ENCODE measurements at places on chromosomes 2 and 18. TPM values are rescaled to one million over a fixed set of nuclear protein-coding genes. Genes with fewer than 3 reads are reported as not detected.

GRCh38 chr2:139864821-139865302, 1084.7 kb upstream of the NXPH2 start:
- no peaks in the 10 kb centered on the region for H3K4me1 ChIP-seq
- H3K27me3 ChIP-seq: no peaks in the 10 kb centered on the region
- no peak overlapping the region for H3K4me3 ChIP-seq
- no peak overlapping the region for H3K27ac ChIP-seq
- no peaks in the 10 kb centered on the region for H3K36me3 ChIP-seq

DNA sequence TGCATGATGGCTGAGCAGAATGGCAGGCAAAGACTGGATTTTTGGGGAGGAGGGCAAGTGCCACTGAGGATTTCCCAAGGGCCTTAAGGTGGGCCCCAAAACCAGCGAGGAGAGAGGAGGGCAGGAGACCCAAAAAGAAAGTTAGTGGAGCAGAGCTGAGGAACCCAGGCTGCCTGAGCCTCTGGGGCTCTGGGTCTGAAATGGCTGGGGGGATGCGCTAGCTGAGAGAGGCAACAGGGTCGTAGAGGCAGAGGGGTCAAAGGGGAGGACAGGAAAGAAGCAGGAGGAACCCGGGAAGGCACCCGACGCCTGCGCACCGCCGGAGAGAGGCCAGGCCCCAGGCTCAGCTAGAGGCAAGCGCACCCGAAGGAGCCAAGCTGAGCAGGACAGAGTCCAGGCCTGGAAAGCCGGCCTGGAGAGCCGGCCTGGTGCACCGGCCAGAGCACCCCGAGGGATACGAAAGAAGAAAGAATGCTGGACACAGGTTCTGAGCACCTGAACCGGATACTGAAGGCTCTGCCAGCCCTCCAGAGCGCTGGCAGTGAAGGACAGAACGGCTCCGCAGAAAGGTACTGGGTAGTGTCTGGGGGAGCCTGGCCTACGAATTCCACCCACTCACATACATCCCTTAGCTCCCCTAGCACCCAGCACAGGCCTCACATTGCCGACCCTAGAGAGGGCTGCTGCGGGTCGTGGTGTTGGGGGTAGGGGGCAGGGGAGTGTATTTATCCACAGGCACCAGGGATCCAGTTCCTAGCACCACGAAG, 39.5 kb upstream of the ATP6V1B1 start:
- H3K36me3 ChIP-seq: no peaks in the 10 kb centered on the region
- no peak overlapping the region for H3K4me3 ChIP-seq
- H3K27ac ChIP-seq: no peak overlapping the region
- DNase-seq: no peak

DNA sequence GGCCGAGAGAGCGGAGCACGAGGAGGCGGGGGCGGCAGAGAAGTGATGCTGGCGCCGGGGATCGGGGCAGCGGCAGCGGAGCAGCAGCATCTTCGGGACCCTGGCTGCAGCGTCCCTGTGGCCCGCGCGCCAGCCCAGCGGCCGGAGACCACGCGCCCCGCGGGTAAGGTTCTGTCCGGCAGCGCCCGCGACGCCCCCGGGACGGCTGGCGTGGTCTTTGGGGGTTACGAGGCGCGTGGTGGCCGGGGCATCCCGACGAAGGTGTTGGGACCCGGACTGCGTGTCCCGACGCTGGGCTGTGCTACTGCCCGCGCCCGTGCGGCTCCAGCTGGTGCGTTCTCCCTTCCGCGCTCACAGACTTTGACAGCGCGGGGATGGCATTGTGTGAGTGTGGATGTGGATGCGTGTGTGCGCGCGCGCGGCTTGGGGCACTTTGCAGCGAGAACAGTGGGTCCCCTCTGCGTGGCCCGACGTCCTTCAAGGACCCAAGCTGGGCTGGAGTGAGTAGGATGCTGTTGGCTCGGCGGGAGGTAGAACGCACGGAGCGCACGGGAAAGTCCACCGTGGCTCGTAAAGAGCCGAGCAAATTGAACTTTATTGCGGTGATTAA, 405.0 kb downstream of the XIRP2 start:
- peaks cover 38% of the 10 kb centered on the region for H3K27me3 ChIP-seq
- peak; percentile 64 for DNase-seq
- H3K4me3 ChIP-seq: peak overlapping the region; percentile 67
- H3K36me3 ChIP-seq: no peaks in the 10 kb centered on the region
- H3K4me1 ChIP-seq: peaks cover 14% of the 10 kb centered on the region

DNA sequence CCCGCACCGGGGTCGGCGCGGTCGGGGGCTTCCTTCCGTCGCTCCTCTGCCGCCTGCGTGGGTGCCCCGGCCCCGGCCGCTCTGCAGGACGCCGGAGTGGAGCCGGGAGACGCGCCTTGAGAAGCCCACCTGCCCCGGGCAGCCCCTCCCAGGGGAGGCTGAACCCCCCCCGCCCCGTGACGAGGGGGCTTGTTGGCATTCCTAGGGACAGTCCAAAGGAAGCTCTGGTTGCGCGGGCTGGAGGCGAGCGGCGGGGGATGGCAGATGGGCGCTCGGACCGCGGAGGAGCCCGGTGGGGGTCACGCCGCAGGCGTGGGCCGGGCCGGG, 133.5 kb upstream of the MGAT5 start:
- peak overlapping the region; percentile 98 for H3K4me3 ChIP-seq
- DNase-seq: peak; percentile 70
- no peaks in the 10 kb centered on the region for H3K27me3 ChIP-seq
- peak overlapping the region; percentile 86 for H3K27ac ChIP-seq

- no peaks in the 10 kb centered on the region for H3K27me3 ChIP-seq
- H3K36me3 ChIP-seq: no peaks in the 10 kb centered on the region
- DNase-seq: peak; percentile 40
- H3K27ac ChIP-seq: no peak overlapping the region
Observed at GRCh38 chr2:71482055-71482454, 28.7 kb downstream of the DYSF start.

GRCh38 chr18:50855976-50856757, 22.8 kb upstream of the ME2 start:
- H3K4me3 ChIP-seq: no peak overlapping the region
- H3K36me3 ChIP-seq: no peaks in the 10 kb centered on the region
- no peak overlapping the region for H3K27ac ChIP-seq
- DNase-seq: no peak

DNA sequence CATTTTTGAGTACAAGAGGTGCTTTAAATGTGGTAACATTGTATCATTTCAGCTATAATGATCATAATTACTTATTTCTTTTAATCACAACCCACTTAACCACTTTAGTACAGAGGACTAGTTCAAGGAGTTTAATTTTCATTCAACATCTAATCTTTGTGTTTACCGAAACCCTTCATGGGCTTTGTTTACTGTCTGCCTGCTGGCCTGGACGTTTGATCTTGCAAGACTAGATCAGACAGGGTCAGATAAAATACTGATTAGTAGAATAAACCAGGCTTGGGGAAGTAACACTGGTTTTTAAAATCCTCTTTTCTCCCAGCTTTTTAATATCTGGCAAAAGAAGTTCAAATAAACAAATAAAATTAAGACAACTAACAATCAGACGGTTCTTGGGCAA, 93.6 kb downstream of the SATB2 start:
- no peak overlapping the region for H3K27ac ChIP-seq
- no peak for DNase-seq
- no peaks in the 10 kb centered on the region for H3K27me3 ChIP-seq
- H3K4me3 ChIP-seq: no peak overlapping the region
- H3K36me3 ChIP-seq: no peaks in the 10 kb centered on the region

Gene FKBP1B
- total RNA-seq: 13.2 TPM

DNA sequence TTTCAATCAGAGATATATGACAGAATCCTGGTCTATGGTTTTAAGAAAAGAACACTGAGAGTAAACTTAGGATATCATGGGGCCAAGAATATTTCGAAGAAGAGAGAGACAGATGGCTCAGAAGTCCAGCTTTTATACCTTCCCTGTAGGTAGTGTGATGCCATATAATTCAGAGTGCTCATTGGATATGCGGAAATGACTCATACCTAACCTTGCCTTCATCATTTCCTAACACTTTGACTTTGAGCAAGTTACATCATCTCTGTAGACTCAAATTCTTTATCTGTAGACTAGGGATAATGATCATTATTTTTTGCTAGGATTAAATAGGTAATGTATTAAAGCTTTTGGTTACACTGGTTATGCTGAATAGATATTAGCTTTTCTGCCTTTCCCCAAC, 461.6 kb upstream of the CNTNAP5 start:
- H3K4me3 ChIP-seq: no peak overlapping the region
- H3K27ac ChIP-seq: no peak overlapping the region
- DNase-seq: no peak
- H3K4me1 ChIP-seq: no peaks in the 10 kb centered on the region
- no peaks in the 10 kb centered on the region for H3K27me3 ChIP-seq
- H3K36me3 ChIP-seq: no peaks in the 10 kb centered on the region

Gene ASB3
- 29.0 TPM for total RNA-seq

- H3K4me1 ChIP-seq: peaks cover 16% of the 10 kb centered on the region
- H3K4me3 ChIP-seq: no peak overlapping the region
- DNase-seq: peak; percentile 74
- peak overlapping the region; percentile 24 for H3K27ac ChIP-seq
- no peaks in the 10 kb centered on the region for H3K27me3 ChIP-seq
- H3K36me3 ChIP-seq: no peaks in the 10 kb centered on the region
Observed at GRCh38 chr2:26982102-26982742, 11.8 kb downstream of the MAPRE3 start.

DNA sequence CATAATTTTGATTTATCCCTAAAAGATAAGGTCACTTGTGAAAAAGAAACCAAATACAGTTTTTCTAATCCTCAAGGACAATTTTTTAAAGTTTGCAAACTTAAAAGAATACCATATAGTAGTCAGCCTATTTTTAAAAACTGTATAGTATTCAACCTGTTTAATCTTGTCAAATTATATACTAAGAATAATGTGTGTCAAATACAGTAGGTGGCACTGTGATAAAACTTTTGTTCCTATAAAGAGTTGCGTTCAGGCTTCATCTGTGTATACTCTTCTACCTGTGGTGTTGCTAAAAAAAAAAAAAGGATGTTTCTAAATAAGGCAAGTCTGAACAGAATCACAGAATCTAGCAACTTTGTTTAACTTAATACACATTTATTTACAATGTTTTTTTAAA, 68.6 kb downstream of the CCDC138 start:
- DNase-seq: no peak
- H3K27ac ChIP-seq: no peak overlapping the region
- H3K4me1 ChIP-seq: no peaks in the 10 kb centered on the region
- H3K36me3 ChIP-seq: no peaks in the 10 kb centered on the region
- H3K4me3 ChIP-seq: no peak overlapping the region

DNA sequence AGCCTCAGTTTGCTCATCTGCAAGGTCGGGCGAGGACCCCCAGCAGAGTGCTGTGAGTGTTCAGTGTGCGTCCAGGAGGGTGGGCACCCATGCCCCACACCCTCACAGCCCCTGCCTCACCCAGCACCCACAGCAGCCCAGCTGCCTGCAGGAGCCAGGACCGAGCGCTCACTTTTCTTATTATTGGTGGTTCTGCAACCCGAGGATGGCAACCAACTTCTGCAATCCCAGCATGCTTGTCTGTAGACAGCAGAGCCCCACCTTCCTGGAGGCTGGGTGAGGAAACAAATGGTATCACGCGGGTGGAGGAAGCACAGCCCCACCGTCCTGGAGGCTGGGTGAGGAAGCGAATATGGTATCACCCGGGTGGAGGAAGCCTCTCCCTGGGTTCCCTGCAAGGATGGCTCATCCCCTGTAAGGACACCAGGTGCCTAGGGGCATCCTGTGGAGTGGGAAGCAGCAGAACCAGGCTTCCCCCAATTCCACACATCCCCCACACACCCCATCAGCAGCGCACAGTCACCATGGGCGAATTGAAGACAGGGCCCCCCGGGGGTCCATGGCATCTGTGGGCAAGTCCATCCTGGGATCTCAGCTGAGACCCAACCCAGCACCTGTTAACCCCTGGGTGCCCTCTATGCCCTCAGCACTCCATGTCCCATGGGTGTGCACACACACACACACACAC, 220.5 kb upstream of the RAB6C start:
- no peaks in the 10 kb centered on the region for H3K27me3 ChIP-seq
- no peak overlapping the region for H3K27ac ChIP-seq
- peak overlapping the region; percentile 36 for H3K4me3 ChIP-seq

GRCh38 chr2:165176780-165177179, 27.1 kb downstream of the SCN3A start:
- no peak overlapping the region for H3K27ac ChIP-seq
- no peaks in the 10 kb centered on the region for H3K36me3 ChIP-seq
- H3K4me1 ChIP-seq: no peaks in the 10 kb centered on the region

Gene GALNT3
- 25.8 TPM for total RNA-seq

DNA sequence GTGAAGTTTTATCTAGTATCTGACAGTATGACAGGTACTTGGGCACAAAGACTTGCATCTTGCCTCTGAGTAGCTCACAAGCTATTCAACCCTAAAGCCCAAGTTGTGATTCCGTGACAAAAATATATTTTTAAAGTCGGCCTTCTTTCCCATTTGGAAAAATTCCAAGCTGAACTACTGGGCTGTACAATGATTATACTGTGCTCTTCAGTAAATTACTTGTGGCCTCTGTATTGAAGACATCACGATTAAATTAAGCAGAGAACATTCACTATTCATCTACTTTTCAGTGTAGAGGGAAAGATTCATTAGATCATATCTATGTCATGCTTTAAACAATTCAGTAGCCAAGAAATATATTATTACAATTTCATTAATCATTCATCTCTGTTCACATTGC, 282.2 kb downstream of the CDH2 start:
- no peak overlapping the region for H3K27ac ChIP-seq
- H3K4me1 ChIP-seq: no peaks in the 10 kb centered on the region
- H3K27me3 ChIP-seq: no peaks in the 10 kb centered on the region
- H3K36me3 ChIP-seq: no peaks in the 10 kb centered on the region

GRCh38 chr2:38599706-38600105, 3.0 kb downstream of the HNRNPLL start:
- peak overlapping the region; percentile 58 for H3K27ac ChIP-seq
- H3K27me3 ChIP-seq: no peaks in the 10 kb centered on the region
- DNase-seq: no peak
- peaks cover 46% of the 10 kb centered on the region for H3K4me1 ChIP-seq
- no peaks in the 10 kb centered on the region for H3K36me3 ChIP-seq

- no peaks in the 10 kb centered on the region for H3K4me1 ChIP-seq
- H3K4me3 ChIP-seq: no peak overlapping the region
- no peaks in the 10 kb centered on the region for H3K27me3 ChIP-seq
- H3K27ac ChIP-seq: no peak overlapping the region
- DNase-seq: no peak
Observed at GRCh38 chr2:39068299-39069135, 52.3 kb downstream of the SOS1 start.

DNA sequence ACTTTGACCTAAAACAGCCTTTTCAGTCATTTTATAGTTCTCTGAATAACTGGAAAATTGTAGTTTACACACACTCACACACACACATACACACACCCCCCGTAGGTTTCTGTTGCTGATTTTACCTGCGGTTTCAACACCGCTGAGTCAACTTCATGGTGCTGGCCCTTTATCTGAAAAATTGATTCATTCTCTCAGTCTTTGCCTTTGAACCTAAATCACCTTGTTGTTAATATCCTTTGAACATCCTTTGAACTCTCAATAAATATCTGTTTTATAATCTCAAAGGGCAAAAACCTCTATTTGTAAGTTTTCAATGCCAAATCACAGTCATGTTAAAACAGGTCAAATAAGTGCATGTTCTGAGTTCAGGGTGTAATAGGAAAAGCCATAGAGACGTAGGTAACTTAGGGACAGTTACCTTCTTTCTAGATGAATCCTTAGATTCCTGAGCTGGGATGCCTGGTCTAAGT, 109.0 kb upstream of the BZW1 start:
- DNase-seq: no peak
- H3K4me1 ChIP-seq: no peaks in the 10 kb centered on the region
- no peaks in the 10 kb centered on the region for H3K27me3 ChIP-seq
- H3K27ac ChIP-seq: no peak overlapping the region
- H3K36me3 ChIP-seq: no peaks in the 10 kb centered on the region
- H3K4me3 ChIP-seq: no peak overlapping the region

All from upper lobe of right lung (tissue), 1 donor.